ENCODE measurements at places on chromosomes 2 and 18.

GRCh38 chr2:196980001-196980400 is 53.5 kb upstream of the PGAP1 start:
- no peak for DNase-seq

- no peak for DNase-seq
These were observed 70.6 kb upstream of the PSMD14 start for GRCh38 chr2:161237392-161238264.

DNA sequence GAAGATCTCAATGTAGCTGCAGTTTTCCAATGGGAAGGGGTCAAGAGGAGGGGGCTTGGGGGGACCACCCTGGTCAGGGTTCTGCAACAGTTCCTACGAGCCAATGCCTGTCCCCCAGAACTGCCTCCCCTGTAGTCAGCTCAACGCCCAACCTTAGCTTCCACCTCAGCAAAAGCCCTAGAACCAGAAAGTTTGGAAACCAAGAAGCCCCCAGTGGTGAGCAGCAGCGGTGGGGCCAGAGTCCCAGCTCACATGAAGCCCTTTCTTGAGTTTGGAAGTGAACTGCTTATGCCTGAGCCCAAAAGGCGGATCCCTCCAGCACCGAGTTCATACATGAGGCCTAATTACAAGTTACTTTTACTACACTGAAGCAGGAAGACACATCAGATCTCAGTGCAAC is 162.4 kb downstream of the HDAC4 start:
- DNase-seq, result no peak

DNA sequence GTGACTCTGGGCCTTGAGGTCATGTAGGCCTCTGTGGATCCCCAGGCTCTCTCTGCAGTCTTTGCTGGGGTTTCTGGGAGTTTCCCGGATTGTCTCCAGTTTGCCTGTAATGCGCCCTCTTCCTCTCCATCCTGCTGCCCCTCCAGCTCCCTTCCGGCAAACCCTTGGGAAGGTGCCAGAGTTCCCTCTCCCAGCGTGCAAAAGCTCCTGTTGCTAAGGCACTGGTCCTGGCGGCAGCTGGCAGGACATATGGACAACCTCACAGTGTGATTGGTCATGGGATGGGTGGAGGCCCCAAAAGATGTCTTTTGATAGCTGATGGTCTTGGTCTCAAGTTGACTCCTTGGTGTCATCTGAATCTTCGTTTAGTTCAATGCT is 320.1 kb downstream of the CYP26B1 start:
- no peak for DNase-seq

- no peak for DNase-seq
These were observed 746.3 kb upstream of the CHAC2 start for GRCh38 chr2:53021292-53021691.

DNA sequence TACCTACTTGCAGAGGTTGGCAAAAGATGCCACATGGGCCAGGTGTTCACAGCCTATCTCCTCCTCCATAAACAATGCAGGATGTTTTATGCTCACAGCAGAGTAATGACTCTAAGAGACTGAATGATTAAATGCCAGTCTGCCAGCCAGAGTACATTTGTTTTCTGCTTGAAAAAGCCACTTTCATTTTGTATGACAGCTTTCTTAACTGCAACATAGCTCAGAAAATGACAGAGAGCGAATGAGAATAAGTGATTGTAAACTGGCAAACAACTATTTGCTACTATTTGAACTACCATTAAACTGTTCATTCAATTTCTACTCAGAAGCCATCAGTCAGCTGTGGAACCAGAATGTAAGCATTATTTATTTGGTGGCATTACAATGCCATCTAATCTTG is 50.6 kb upstream of the DCC start:
- DNase-seq, result no peak

DNA sequence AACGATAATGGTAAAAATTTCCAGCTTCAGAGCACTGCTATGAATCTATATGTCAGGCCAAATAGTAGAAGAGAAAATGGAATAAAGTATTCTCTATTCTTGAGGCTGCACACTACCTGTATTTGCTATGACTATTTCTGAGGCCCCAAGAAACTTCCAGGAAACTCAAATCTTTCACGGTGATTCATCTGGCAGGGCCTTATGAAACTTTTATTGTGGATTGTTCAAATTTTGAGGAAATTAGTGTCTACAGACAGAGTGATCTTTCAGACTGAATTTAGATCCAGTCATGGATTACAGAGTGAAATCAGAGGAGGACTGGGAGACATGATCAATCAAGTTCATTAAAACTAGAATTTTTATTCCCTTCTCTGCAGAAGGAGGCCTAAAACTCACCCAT is 4.1 kb upstream of the VSNL1 start:
- no peak for DNase-seq

DNA sequence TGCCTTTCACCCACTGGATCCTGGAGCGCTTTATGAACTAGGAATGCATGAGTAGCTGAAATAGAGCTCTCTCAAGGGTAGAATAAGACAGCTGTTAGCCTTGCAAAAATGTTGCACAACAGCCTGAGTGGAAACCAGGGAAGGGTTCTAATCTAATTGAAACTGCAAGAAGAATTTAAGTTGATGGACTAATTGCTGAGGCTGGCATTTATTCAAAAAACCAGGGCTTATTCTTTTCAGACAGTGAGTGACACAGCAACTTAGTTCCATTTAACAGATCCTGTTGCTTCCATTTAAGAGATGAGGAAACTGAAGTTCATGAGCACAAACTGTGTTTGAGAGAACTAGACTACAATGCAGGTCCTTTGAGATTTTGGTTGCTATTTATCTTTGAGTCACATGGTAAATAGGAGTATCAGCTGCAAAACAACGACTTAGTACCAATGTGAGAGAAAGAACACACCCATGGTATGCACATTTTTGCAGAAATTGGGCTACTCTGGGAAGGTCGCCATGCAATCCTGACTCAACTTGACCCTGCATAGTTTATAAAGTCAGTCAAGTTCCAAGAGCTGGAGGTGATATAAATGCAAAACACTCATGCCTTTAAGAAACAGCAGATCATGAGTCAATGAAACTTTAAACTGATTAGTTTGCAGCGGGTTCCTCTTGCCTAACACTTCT is 76.4 kb upstream of the PARD3B start:
- DNase-seq, result no peak

DNA sequence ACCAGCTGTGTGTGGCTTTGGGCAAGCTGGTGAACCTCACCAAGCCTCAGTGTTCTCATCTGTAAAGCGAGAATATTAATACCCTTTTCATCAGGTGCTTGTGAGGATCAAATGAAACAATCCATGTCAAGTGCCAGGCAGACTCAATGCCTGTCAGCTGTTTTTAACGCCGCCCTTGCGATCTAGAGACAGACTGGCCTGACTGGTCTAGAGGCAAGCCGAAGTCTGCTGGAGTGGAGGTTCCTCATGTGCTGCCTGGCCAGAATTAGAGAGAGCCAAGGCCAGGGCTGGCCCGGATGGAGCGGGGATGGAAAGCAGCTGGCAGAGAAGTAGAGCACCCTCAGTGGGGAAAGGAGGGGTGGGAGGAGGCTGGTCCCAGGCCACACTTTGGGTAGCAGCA is 74.5 kb upstream of the B3GNT7 start:
- DNase-seq, result no peak

GRCh38 chr2:2503864-2504418 is 172.9 kb upstream of the MYT1L start:
- DNase-seq, result no peak

DNA sequence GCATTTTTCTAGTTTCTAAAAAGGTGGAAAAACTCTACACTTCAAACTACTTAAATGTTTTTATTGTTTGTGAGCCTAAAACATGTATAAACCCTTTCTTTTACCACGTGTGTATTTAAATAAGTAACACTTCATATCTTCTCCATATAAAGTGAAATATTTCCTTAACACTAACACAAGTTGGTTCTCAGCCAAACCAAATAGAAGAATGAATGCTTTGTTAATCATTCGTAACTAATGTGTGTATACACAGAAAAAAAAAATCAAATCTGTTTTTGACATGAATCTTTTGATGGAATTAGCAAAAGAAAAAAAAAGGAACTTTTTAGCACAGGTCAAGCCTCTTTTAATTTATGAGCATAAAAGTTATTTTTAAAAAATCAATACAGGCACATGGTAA is 89.3 kb downstream of the EHBP1 start:
- peak; percentile 22 for DNase-seq

- no peak for DNase-seq
These were observed 36.9 kb downstream of the NGEF start for GRCh38 chr2:232976176-232976575.

DNA sequence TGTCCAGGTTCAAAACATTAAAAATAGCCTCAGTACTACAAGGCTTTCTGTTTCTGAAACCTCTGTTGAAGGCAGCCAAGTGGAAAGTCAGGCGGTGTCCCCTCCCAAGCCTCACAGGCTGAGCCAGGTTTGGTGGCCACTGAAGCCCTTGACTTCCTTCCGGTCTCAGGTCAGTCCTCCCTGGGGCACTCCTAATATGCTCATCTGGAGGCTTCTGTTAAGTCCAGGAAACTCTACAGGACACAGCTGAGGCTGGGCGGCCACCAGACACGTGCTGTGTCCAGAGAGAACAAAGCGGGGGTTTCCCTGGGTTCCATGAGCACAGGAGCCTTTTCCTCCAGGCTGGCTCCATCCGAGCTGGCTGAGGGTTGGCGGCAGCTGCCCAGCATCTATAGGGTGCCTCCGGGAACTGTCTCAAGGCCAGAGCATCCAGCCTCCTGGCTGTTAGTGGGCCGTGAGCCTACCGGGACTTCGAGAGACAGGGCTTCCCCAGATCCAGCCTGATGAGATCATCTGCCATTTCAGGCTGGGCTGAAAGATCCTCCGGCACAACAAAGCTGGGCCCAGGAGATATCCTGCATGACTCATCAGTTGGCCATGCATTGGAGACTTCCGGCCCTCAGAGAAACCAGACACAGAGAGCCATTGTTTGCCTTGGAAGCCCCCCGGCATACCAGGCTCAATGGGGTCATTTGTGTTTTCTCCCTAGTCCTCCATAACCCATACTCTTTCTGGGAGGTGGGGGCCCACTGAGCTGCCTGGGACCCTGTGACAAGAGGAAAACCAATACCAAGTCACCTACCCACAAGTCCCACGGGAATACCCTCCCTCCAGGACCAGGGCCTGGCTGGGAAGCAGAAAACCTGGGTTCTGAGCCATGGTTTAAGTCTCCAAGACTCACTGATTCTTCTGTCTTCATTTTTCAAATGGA is 71.7 kb downstream of the HS1BP3 start:
- DNase-seq, result peak; percentile 99

GRCh38 chr2:132448331-132448730 is 31.7 kb downstream of the GPR39 start:
- no peak for DNase-seq

GRCh38 chr18:58603375-58604067 is 25.4 kb downstream of the ALPK2 start:
- no peak for DNase-seq

GRCh38 chr2:26521913-26522180 is 43.9 kb upstream of the OTOF start:
- DNase-seq, result no peak

DNA sequence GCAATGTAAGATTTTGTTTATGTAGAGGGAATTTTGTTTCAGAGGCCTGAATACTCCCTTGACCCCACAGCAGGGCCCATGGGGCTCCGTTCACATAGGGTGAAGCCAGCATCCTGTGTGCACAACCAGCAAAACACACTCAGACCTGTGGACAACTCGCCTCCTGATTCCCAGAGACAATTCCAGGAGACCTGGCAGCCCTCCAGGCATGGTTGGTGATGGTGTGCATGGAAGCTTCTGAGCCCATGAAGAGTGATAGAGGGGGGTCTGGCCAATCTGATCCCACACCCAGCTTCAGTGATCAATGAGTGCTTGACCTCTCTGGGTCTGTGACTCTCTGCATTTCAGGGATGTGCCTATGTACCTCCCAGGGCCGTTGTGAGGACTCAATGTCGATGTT is 91.0 kb upstream of the RAB6C start:
- DNase-seq, result no peak

GRCh38 chr2:188388831-188389230 is 97.2 kb downstream of the GULP1 start:
- no peak for DNase-seq

GRCh38 chr2:64525317-64525613 is 1.1 kb downstream of the AFTPH start:
- DNase-seq, result no peak

- no peak for DNase-seq
These were observed 112.4 kb upstream of the SLC66A3 start for GRCh38 chr2:11042841-11043240.

DNA sequence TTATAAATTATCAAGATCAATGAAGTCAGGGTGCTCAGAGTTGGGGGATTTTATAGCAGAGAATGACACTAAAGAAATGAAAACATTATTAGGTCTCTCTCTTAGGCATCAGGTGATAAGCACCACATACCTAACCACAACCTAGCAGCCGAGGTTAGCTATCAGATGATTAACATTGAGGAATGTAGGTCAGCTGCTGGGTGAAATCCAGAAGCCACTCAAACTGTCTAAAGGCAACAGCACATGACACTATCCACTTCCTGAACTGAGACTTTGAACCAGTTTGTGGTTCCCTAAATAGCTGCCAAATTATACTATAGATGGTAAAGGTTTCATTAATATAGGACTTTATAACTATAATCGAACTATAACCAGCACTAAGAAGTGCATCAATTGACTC is 4.7 kb downstream of the EPG5 start:
- no peak for DNase-seq

- DNase-seq, result peak; percentile 32
These were observed 25.5 kb upstream of the PXDN start for GRCh38 chr2:1769703-1770422.

Data from pulmonary artery endothelial cell (primary cell).